ENCODE measurements at places on chromosomes 1 and 21.

- DNase-seq, result no peak
Observed at GRCh38 chr21:45306453-45306831, 18.7 kb upstream of the POFUT2 start.

GRCh38 chr1:3257788-3258187 lies 188.8 kb downstream of the PRDM16 start:
- DNase-seq, result no peak

DNA sequence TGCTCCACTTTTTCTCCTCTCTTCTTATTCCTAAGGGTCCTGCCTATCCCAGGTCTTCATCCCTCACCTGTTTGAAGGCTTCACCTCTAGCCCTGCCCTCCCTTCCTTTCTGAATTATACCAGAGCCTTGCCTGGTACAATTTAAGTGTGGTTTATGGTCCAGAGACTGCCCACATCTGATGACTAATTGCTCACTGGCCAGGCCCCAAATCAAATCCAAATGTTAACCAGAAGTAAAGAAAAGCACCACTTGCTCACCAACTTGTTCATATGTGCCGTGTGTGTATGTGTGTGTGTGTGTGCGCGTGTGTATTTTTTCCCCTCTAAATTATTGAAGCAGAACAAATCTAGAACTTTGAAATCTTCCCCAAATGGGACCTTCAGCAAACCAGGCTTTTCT lies 26.4 kb downstream of the MYOM3 start:
- no peak for DNase-seq

GRCh38 chr1:60978421-60979357 lies 103.7 kb upstream of the NFIA start:
- peak; percentile 38 for DNase-seq

DNA sequence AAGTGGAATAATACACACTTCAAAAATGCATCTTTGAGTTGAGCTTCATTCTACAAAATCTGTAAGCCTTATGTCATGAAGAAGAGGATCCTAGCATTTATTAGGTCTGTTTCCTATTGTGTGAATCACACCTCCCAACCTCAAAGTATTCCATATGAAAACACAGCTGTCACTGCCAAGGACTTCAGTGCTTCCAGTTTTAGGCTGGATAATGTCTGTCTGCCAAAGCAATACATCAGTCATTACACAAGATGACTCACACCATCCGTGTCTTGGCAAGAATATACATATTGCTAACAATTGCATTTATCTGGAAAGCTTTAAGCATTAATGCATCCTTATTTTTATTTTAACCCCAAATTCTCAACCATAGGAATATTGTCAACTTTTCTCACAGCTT lies 125.7 kb upstream of the TMPRSS15 start:
- DNase-seq, result no peak
